ENCODE measurements at places on chromosomes 3 and 15. TPM values are rescaled to one million over a fixed set of nuclear protein-coding genes. Genes with fewer than 3 reads are reported as not detected.

DNA sequence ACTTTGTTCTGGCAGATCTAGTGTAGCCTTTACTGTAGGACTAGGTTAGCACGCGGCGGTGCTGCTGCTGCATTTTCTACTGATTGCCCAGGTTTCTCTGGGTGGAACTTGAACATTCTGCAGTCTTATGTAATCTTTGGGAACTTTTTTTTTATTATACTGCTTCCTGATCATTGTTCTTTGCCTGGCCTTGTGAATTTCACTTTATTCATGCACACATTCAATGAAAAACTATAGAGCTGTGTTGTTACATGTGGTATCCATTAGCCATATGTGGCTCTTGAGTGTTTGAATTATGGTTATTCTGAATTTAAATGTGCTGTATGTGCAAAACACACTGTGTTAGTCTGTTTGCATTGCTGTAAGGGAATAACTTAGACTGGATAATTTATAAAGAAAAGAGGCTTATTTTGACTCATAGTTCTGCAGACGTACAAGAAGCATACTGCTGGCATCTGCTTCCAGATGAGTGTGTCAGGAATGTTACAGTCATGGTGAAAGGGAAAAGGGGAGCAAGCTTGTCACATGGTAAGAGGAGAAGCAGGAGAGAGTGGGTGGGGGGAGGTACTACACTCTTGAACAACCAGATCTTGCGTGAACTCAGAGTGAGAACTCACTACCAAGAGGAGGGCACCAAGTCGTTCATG is 26.5 kb downstream of the MEF2A start:
- H3K4me3 ChIP-seq, result no peak overlapping the region
- no peaks in the 10 kb centered on the region for H3K36me3 ChIP-seq
- no peak overlapping the region for H3K27ac ChIP-seq
- H3K27me3 ChIP-seq, result no peaks in the 10 kb centered on the region

DNA sequence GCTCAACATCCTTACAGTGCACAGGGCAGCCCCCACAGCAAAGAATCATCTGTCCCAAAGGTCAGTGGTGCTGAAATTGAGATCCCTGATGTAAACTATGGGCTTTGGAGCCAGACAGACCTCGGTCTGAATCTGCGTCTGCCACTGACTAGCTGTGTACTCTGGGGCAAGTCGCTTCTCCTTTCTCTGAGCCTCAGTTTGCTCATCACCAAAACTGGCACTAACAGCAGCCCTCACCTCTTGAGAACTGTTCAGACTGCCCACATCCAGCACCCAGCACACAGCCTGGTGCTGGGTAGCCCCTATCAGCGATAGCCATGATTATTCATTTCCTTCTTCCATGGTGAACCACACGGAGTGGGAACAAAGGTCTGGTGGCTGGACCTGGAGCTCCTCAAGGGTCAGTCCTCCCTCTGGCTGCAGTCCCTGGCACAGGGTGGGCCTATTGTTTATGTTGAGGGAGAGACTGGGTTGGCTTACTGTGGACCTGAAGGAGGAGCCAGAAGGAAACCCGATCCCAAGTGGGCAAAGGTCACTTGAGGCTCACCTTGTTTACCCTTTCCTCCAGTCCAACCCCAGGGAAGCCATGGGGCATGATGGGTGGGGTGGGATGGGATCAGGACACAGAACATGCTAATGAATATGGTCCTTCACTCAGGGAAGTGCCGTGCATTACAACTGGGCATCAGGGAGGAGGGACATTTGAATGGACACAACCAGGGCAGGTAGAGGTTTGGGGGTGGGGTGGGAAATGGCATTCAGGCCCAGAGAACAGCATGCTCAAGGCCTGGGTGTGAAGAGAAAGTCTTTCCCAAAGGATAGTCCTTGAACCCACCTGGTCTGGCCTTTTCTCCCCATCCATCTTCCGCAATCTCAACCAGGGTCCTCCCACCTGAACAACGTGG is 1.6 kb upstream of the PRKCD start:
- no peak for DNase-seq
- no peaks in the 10 kb centered on the region for H3K36me3 ChIP-seq
- H3K27ac ChIP-seq, result peak overlapping the region; percentile 16
- H3K4me3 ChIP-seq, result no peak overlapping the region
- no peaks in the 10 kb centered on the region for H3K27me3 ChIP-seq

GRCh38 chr15:66145726-66146182 is 107.8 kb downstream of the MEGF11 start:
- H3K4me3 ChIP-seq, result no peak overlapping the region
- H3K27ac ChIP-seq, result no peak overlapping the region
- DNase-seq, result no peak
- peaks cover 4% of the 10 kb centered on the region for H3K27me3 ChIP-seq
- H3K4me1 ChIP-seq, result no peaks in the 10 kb centered on the region

DNA sequence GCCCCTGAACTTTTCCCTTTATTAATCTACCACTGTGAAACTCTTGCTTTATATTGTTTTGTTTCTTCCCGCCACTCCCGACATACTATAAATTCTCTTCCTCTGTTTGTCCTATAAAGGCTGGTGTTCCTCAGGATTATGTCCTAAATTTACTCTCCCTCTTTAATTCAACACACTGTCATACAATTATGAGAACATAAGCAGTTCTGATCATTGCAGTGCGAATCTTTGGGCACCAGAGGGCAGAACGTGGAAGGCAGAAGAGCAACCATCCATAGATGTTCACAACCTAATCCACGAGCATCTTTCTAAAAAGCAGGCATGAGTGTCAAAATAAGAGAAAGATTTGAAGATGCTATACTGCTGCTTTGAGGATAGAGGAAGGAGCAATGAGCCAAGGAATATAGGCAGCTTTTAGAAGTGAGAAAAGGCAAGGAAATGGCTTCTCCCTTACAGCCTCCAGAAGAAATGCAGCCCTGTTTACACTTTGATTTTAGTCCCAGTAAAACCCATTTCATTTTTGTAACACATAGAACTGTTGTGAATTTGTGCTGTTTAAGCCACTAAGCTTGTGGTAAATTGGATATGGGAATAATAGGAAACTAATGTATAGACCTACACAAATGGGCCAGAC is 179.4 kb downstream of the GBE1 start:
- no peak for DNase-seq
- H3K27ac ChIP-seq, result no peak overlapping the region
- no peak overlapping the region for H3K4me3 ChIP-seq
- H3K4me1 ChIP-seq, result no peaks in the 10 kb centered on the region
- no peaks in the 10 kb centered on the region for H3K36me3 ChIP-seq

DNA sequence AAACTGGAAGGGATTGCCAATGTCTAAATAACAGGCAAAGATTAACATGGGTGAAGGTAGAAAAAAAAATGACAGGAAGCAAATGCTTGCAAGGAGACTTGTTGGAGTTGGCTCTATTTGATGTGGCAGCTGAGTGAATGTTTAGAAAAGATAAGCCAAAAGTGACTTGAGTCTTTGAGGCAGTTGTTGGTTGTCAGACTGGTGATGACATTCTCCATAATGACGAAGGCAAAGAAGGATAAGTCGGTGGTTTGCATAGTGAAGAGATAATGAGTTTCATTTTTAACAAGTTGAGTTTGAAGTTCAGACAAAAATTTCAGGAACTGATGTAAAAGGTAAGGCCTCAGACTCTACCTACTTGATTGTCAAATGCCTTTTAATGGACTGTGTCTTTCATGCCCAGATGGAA is 704.1 kb upstream of the SGO1 start:
- no peaks in the 10 kb centered on the region for H3K4me1 ChIP-seq
- no peaks in the 10 kb centered on the region for H3K36me3 ChIP-seq
- no peak overlapping the region for H3K27ac ChIP-seq
- no peak for DNase-seq
- no peaks in the 10 kb centered on the region for H3K27me3 ChIP-seq

DNA sequence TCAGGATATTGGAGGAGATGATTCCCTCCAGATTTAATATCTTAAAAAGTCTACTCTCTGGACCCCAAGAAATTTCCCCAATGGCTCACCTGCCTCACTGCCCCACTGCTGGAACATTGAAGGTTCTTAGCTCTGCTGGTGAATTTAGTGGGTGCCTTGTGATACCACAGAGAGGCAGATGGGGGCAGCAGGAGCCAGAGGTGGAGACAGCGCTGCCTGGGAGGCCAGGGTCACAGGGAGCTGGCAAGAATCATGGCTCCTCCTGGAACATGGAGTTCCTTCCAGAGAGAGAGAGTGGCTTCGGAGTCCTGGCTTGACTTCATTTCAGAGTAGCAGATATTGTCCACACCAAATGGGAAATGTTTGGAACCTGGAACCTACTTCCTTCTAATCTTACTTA is 263.5 kb upstream of the CFAP20DC start:
- H3K4me3 ChIP-seq, result no peak overlapping the region
- H3K36me3 ChIP-seq, result no peaks in the 10 kb centered on the region
- DNase-seq, result peak; percentile 42
- H3K27me3 ChIP-seq, result no peaks in the 10 kb centered on the region
- H3K27ac ChIP-seq, result no peak overlapping the region
- H3K4me1 ChIP-seq, result no peaks in the 10 kb centered on the region

Gene B3GALNT1
- total RNA-seq, result 21.6 TPM

Measured in left lung (tissue), 14 donors.